IMR-90 (cell line): ENCODE measurements at places on chromosomes 6 and 20.

DNA sequence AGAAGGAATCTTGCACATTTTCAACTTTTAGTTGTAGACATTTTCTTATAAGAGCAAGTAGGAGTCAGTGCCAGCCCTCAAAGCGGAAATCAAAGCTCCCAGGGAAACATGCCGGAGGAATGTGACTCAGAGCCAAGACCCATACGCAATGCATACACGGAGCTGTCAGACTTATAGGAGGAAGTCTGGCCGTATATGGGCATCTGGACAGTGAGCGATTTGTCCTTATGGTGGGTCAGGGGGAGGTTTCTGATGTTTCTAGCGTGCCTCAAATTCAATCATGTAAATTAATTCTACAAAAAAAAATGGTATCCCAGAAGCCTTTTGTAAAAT is 3.6 kb upstream of the CCN2 start:
- peak; percentile 99 for DNase-seq

GRCh38 chr6:158172001-158172400 is 3.9 kb downstream of the GTF2H5 start:
- no peak for DNase-seq

GRCh38 chr6:45084257-45084656 is 243.9 kb upstream of the RUNX2 start:
- no peak for DNase-seq

DNA sequence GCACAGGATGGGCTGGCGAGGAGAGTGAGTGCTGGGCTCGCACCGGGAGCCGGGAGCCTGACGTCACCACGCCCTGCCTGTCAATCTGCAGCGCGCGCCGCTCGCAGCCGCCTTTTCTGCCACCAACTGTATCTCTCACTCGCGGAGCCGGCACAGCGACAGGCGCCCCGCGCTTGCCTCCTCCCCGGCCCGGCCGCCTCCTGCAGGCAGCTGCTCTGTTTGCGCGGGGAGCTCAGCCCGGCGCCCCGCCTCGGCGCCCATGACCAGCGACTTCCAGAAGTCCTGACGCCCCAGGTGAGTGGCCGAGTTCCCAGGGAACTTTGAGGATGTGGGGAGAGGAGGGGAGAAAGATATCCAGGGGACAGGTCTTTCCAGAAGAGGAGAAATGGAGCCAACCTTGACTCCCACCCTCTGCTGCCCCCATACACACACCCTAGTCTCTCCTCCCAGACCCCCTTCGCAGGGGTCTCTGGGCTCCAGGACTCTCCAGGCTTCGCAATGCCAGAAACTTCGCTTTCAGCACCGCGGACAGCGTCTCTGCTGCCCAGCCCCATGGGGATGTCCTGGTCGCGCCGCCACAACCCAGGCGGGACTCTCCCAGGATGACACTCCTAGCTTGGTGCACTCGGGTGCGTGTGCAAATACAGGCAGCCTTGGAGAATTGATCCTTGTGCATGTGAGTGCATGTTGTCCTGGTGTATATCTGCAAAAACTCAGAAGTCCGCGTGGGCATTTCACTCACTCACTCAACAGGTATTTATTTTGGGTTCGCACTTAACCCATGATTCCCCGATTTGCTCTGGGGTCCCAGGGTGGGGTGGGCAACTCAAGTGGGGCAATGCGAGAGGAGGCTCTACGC is at the start of gene GPR6:
GPR6 (plus strand) TSS at position 138 of the 859 bp plus-strand sequence. CDS start 802 bp downstream, outside the sequence.
- peak; percentile 34 for DNase-seq

- no peak for DNase-seq
Measured at GRCh38 chr6:88111991-88112390, 54.2 kb downstream of the CNR1 start.

GRCh38 chr20:30919514-30920188 is 337.8 kb upstream of the DEFB115 start:
- DNase-seq = no peak

GRCh38 chr6:163756079-163756478 is 341.6 kb downstream of the QKI start:
- peak; percentile 21 for DNase-seq

DNA sequence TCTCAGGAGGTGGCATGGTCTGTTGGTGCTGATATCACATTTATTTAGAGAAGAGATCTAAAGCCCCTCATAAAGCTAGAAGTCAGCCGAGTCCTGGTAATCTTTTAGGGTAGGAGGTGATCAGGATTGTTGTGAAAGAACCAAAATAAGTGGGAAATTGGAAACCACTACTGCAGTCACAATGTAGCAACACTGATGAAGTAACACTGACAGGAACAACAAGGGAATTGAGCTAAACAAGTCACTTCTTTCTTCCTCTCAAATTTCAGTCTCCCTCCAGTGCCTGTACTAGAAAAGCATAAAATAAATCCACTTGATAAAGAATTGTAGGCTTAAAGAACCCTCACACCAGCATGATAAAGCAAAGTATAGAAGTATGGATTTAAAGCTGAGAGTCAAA is 1509.0 kb downstream of the GRIK2 start:
- no peak for DNase-seq

DNA sequence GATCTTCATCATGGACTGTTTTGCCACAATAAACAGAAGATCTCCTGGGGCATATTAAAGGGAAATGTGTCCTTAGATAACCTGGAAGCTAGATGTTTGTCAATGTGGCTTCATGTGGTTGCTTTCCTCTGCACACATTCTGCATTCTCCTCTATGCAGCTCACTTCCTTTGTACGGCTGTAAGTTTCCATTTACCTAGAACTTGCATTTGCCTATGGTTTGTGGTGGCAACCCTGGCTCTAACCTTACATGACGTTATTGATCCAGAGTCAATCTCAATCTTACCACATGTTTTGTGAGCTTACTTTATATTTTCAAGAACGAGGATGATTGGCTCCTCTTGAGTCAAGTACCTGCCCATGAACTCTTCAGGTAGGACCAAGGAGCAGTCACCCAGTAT is 863.1 kb downstream of the MAFB start:
- peak; percentile 13 for DNase-seq

GRCh38 chr20:23624324-23624691 is 13.4 kb downstream of the CST3 start:
- no peak for DNase-seq

DNA sequence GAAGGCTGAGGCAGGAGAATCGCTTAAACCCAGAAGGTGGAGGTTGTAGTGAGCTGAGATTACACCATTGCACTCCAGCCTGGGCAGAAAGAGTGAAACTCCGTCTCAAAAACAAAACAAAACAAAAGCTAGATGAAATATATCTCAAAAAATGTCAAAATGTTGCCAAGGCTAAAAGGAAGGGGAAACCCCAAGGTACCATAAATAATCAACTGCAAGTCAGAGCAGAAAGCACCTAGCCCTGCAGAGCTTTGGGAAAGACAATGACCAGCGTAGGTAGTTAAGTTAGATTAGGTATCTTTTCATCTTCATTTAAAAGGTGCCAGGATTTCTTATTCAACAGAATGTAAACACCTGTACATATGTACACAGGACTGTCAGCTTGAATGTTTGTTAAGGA is 33.0 kb downstream of the AKIRIN2 start:
- DNase-seq = no peak

- no peak for DNase-seq
Measured at GRCh38 chr6:39073471-39074355, 25.1 kb downstream of the GLP1R start.
